ENCODE measurements at places on chromosomes 11 and 22.

- no peaks in the 10 kb centered on the region for H3K27me3 ChIP-seq
- no peaks in the 10 kb centered on the region for H3K36me3 ChIP-seq
- no peaks in the 10 kb centered on the region for H3K4me1 ChIP-seq
- DNase-seq, result no peak
- H3K27ac ChIP-seq, result no peak overlapping the region
- no peak overlapping the region for H3K4me3 ChIP-seq
These were observed 105.4 kb downstream of the TTC28 start for GRCh38 chr22:28574159-28574788.

DNA sequence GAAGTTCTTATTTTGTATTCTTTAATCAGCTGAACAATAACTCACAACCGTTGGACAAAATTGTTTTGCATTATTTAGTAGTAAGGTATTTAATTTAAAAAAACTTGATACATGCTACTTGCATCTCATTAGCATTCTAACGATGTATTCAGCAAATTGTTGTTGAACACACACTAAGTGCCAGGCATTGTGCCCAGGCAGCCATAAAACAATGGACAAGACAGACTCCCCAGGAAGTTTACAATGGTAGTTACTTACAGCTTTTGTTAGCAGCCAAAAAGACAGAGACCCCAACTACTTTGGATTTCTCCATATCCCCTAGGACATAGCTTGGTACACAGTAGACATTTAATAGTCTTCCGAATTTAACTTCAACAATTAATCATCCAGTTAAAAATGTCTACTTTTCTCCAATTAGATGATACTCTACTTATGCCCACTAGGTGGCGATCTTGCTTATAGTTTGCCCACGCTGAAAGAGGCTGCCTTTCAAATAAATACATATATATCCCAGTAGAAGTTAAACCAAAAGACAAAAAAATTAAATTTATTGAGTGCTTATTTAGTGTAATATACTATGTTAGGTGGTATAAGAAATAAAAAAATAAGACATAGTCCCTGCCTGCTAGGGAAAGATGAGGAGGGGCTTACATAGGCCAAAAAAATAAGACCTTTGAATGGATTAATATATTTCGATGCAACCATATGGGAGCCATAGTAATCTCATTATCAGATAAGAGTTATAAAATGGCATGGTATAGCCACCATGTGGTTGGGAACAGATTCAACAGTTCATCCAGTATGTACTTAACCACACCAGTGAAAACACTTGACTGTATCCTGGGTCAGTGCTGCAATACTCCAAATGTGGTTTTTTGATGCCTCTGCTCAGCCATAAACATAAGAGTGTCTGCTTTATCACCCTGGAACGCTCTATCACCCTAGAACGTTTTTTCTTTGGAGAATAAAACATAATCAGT, 2.0 kb upstream of the FJX1 start:
- no peak overlapping the region for H3K4me3 ChIP-seq
- H3K27ac ChIP-seq, result no peak overlapping the region
- peaks cover 22% of the 10 kb centered on the region for H3K27me3 ChIP-seq
- peaks cover 18% of the 10 kb centered on the region for H3K4me1 ChIP-seq

- no peaks in the 10 kb centered on the region for H3K4me1 ChIP-seq
- H3K27me3 ChIP-seq, result no peaks in the 10 kb centered on the region
- H3K36me3 ChIP-seq, result no peaks in the 10 kb centered on the region
- no peak overlapping the region for H3K4me3 ChIP-seq
- no peak overlapping the region for H3K27ac ChIP-seq
These were observed 25.1 kb downstream of the KCNQ1OT1 start for GRCh38 chr11:2674658-2675131.

- H3K27me3 ChIP-seq, result no peaks in the 10 kb centered on the region
- H3K36me3 ChIP-seq, result no peaks in the 10 kb centered on the region
- H3K27ac ChIP-seq, result no peak overlapping the region
- no peaks in the 10 kb centered on the region for H3K4me1 ChIP-seq
- DNase-seq, result no peak
These were observed 321.6 kb downstream of the AASDHPPT start for GRCh38 chr11:106399076-106399511.

GRCh38 chr11:123173040-123173855, 21.8 kb downstream of the CLMP start:
- no peaks in the 10 kb centered on the region for H3K4me1 ChIP-seq
- H3K36me3 ChIP-seq, result no peaks in the 10 kb centered on the region
- H3K27me3 ChIP-seq, result no peaks in the 10 kb centered on the region
- H3K4me3 ChIP-seq, result no peak overlapping the region
- no peak overlapping the region for H3K27ac ChIP-seq

DNA sequence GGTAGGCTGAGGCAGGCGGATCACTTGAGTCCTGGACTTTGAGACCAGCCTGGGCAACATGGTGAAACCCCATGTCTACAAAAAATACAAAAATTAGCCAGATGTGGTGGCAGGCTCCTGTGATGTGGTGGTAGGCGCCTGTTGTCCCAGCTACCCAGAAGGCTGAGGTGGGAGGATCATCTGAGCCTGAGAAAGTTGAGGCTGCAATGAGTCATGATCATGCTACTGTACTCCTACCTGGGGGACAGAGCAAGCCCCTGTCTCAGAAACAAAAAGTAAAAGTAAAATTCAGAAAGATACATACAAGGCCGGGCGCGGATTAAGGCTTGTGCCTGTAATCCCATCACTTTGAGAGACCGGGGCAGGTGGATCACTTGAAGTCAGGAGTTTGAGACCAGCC, 6.3 kb downstream of the LDHAL6A start:
- no peaks in the 10 kb centered on the region for H3K4me1 ChIP-seq
- no peak overlapping the region for H3K27ac ChIP-seq
- H3K4me3 ChIP-seq, result no peak overlapping the region
- DNase-seq, result no peak
- H3K36me3 ChIP-seq, result no peaks in the 10 kb centered on the region

GRCh38 chr11:71542879-71543777, 5.1 kb upstream of the KRTAP5-9 start:
- DNase-seq, result no peak
- no peak overlapping the region for H3K27ac ChIP-seq
- no peaks in the 10 kb centered on the region for H3K4me1 ChIP-seq
- H3K27me3 ChIP-seq, result no peaks in the 10 kb centered on the region
- H3K4me3 ChIP-seq, result no peak overlapping the region

DNA sequence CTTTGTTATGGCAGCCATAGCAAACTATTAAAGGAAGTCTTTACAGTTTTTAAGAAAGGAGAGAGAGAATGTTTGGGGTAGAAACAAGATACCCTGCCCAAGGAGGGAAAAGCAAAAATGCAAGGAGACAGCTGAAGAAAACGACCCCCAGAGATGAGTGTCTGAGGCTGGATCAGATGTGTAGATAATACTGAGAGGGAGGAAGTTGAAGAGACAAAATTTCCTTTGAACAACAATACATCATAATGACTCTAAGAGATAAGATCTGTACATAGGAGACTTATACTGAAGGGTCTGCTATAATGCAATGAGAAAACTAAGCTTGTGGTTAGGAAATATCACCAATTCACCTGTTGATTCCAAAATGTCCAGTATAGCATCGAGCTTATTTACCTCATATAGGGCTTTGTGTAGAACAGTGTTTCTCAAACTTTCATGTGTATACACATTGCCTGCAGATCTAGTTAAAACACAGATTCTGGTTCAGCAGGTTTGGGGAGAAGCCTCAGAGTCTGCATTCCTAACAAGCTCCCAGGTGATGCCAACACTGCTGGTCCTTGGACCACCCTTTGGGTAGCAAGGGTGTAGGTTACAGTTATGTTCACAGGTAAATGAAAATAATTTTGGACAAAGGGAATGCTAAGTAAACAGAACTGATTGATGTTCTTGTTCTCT, 5.8 kb upstream of the CEP295 start:
- H3K27me3 ChIP-seq, result no peaks in the 10 kb centered on the region
- H3K27ac ChIP-seq, result no peak overlapping the region
- no peak for DNase-seq
- H3K36me3 ChIP-seq, result no peaks in the 10 kb centered on the region

DNA sequence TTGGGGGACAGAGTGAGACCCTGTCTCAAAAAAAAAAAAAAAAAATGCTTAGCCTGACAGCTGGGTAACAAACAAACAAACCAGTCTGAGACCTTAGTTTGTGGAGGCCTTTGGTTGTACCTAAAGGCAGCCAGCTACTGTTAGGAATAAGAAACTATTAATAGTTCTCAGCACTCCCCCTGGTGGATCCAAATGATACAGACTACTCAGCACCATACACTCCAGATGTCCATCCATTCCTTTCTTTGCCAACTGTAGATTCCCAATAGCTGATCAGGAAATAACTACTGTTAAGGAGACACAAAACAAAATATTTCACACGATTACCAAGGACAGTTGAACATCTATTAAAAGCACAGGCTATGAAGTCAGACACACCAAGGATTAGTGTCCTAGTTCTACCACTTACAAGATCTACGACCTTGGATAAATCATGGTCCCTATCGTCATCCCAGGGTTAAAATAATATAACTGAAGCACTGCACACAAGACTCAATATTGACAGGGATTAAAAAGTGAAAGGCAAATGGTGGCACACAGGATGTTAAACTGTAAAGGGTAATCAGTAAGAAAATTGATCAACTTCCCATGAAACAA, 17.2 kb downstream of the CLDN25 start:
- H3K36me3 ChIP-seq, result peaks cover 5% of the 10 kb centered on the region
- H3K4me1 ChIP-seq, result no peaks in the 10 kb centered on the region
- no peak overlapping the region for H3K4me3 ChIP-seq
- no peak for DNase-seq
- no peak overlapping the region for H3K27ac ChIP-seq

DNA sequence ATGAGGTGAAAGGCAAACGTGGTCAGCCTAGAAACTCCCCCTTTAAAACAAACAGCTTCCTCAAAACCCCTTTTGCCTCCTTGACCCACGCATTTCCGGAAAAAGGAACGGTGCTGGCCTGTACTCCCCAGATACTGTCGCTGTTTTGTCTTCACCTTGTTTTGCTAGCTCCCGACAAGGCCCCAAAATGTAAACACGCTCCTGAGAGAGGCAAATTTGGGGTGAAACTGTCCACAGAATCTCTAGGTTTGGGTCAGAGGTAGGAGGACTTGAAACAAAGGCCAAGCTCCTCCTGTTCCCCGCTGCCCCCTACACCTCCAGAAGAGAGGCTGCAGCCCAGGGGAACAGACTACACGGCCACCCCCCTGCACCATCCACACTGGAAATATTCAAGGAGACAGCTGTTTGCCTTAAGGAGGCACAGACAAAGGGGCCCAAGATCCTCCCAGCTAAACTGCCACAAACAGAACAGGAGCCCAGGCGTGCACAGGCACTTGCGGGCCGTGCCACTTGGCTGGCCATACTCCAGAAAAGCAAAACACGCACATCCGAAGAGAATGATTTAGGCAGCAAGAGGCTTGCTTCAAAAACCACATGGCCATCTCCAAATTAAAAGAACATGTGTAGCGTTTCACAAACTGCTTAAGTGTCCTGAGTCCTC, 160.5 kb upstream of the GRK3 start:
- peak overlapping the region; percentile 67 for H3K4me3 ChIP-seq
- no peak for DNase-seq
- peaks cover 15% of the 10 kb centered on the region for H3K4me1 ChIP-seq
- H3K36me3 ChIP-seq, result no peaks in the 10 kb centered on the region
